ENCODE measurements at places on chromosomes 13 and 19.

DNA sequence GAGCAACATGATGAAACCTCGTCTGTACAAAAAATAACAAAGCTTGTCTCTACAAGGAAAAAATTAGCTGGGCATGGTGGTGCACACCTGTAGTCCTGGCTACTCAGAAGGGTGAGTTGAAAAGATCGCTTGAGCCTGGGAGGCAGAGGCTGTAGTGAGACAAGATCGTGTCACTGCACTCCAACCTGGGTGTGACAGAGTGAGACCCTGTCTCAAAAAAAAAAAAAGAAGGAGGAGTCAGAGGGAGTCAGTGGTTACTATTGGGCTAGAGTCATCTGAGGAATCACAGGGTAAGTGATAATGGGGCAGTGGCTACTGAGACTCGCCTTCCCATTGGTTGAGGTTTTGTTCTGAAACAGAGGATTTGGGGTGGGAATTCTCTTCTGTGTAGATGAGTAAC, 1.9 kb upstream of the GPI start:
- DNase-seq: no peak

DNA sequence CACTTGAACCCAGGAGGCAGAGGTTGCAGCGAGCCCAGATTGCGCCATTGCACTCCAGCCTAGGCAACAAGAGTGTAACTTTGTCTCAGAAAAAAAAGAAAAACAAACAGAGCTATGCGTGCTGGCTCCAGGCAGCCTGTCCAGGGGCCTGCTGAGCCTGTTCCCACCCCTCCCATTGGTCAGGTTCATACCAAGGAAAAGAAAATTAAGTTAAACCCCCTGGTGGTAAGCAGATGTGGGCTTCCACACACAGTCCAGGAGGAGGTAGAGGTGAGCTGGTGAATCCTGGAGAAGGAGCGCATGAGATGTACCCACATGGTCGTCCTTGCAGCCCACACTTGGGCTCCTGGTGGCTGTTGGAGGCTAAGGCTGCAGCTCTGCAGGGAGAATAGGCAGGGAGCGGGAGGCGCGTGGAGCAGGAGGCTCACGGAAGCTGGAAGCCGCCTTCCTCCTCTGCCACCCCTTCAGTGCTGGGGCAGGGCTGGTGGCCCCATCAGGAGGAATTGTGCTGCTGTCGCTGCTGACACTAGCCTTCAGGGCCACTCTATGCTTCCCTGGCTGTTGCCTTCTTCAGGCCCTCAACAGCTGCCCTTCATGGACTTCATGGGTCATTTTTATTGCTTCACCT, 10.5 kb upstream of the CHAMP1 start:
- DNase-seq: no peak

GRCh38 chr19:3375221-3376090, 9.1 kb downstream of the NFIC start:
- no peak for DNase-seq

GRCh38 chr13:106117035-106117434, 418.4 kb downstream of the EFNB2 start:
- no peak for DNase-seq

GRCh38 chr13:50388481-50388880, 373.2 kb downstream of the KCNRG start:
- no peak for DNase-seq

- DNase-seq: peak; percentile 70
These were observed 3.5 kb upstream of the SIGLEC8 start for GRCh38 chr19:51461723-51462161.

GRCh38 chr13:80265348-80265747, 75.6 kb downstream of the SPRY2 start:
- DNase-seq: no peak

DNA sequence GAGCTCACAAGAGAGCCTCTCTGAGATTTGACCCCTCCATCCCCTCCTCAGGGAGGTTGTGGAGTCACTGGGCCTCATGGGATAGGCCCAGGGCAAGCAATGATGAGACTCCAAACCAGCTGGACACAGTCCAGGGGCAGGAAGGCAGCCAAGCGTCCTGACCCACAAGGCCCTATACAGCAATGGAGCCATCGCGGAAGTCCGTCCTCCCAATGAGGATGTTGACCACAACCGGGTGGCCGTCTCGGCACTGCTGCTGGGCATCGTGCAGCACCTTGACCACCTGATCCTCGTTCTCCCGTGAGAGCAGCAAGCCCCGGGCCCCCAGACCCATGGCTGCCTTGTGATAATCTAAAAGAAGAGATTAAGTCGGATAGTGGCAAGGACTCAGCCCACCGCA, 7.9 kb downstream of the SYDE1 start:
- DNase-seq: no peak

GRCh38 chr19:46411925-46412649, 1.3 kb downstream of the CCDC8 start:
- no peak for DNase-seq

DNA sequence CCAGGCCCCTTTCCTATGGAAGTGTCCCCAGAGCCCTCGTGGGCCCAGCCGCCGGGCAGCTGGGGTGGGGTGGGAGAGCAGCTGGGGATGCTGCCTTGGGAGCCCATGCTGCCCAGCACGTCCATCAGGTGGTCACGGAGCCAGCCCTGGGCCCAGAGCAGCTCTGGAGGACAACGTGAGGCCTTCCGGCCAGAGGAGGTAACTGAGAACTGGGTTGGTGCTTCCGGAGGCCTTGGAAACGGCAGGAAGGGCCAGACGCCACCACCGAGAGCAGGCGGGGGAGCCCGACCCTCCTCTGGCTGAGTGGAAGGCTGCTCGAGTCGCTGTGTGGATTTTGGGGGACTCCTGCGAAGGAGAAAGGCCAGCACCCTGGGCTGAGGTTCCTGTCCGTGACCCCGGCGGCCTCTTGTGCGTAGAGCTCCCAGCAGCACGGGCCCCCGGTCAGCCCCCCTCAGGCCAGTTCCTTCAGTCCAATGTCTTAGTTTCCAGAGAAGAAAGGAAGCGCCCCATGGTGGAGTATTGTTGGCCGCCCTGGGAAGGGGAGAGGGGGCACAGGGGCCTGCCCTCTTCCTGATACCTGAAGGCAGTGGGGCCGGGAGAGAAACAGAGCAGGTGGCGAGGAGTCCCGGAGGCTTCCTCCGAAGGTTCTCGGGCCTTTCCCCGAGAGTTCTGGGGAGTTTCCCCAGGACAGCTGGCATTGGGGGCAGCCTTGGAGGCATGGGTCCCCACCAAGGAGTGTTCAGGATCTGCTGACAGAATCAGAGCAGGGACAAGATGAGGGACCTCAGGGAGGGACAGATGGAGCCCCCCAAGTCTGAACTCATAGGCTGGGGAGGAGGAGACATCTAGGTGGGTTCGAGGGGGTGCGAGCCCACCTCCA, 68.8 kb downstream of the MLLT1 start:
- no peak for DNase-seq
